ENCODE measurements at places on chromosomes 13 and 19. TPM values are rescaled to one million over a fixed set of nuclear protein-coding genes. Genes with fewer than 3 reads are reported as not detected.

DNA sequence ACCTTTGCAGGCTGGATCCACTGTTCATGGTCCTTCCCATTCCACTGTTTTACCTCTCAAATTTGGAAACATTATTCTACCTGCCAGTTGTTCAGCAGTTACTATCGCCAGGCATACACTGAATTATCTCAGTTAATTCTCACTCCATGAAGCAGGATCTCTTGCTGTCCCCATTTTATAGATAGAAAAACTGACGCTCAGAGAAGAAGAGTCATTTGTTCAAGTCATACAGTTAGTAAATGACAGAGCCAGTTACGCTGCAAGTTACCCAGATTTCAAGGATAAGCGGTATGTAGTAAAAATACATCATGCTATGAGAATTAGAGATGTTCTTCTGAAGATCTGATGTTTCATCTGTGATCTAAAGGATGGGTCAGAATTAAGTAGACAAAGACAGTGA, 40.2 kb upstream of the IGSF23 start:
- DNase-seq, result no peak

DNA sequence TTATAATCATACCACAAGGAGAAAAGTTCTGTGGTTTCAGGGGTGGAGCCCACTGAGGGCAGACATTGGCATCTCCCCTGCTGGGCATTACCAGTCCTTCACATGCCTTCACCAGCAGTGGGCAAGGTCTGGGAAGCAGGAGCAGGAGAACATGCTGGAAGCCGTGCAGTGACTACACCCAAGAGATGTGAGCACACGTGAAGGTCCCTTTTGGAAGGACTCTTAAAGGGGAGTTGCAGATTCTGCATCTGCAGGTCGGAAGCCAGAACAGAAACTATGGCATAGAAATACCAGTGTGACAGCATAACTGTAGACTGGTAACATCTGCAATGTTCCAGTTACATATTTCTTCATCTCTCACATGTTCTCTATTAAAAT, 26.9 kb upstream of the KL start:
- DNase-seq, result no peak

DNA sequence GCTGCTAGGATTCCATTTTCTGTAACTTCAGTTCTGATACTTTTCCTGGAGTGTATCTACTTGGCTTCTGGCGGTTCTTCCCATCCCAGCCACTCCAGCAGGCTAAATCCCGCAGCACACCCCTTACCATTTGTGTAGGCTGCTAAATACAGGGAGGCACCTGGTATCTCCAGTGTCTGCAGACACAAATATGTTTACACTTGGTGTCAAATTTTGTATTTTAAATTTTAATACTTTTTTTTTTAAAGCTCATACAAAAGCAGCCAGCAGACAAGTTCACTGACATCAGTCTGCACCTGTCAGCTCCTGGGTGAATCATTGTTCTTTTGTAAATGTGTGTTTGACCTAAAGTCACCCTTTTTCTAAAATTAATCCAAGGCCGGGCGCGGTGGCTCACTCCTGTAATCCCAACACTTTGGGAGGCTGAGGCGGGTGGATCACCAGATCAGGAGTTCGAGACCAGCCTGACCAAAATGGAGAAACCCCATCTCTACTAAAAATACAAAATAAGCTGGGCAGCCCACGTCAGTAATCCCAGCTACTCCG, 3.4 kb upstream of the ZSCAN4 start:
- DNase-seq, result no peak

GRCh38 chr13:42946927-42947326, 45.1 kb downstream of the EPSTI1 start:
- no peak for DNase-seq

DNA sequence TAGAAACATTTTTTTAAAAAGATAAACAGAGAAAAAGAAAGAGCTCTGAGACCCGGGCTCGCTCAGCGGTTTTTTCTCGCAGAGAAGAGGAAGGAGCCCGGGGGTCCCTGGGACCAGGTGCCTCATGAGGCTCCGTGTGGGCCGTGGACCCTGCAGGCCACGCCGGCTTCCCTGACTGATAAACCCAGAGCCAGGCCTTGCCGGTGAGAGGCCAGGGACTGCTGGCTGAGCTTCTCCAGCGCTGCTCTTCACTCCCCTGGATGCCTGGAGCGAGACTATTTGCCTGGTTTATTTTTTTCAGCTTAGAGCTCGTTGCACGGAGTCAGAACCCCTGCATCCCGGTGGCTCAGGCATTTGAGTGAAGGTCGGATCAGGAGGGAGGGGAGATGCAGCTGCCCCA, 53.4 kb upstream of the F7 start:
- no peak for DNase-seq

- DNase-seq, result no peak
Measured at GRCh38 chr13:95381212-95381527, 79.9 kb upstream of the ABCC4 start.

- DNase-seq, result no peak
Measured at GRCh38 chr19:46206176-46206575, 23.4 kb upstream of the IGFL1 start.

DNA sequence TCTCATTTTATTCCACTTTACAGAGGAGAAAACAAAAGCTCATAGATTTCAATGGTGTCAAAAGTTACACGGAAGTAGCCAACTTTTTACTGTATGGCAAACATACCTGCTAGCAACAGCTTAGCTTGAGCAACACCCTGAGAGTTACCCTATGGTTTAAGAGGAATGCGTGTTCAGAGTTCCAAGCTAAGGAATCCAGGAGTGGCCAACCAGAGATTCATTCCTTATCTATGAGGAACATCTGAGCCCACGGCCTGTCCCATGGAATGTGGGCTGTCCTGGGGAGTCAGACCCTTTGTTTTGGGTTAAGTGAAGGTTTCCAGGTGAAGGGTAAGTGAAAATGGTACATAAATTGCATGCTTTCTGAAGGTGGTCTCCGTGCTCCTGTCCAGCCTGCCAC, 67.5 kb downstream of the STARD13 start:
- no peak for DNase-seq

GRCh38 chr13:110109910-110110309, 197.0 kb downstream of the COL4A1 start:
- no peak for DNase-seq

DNA sequence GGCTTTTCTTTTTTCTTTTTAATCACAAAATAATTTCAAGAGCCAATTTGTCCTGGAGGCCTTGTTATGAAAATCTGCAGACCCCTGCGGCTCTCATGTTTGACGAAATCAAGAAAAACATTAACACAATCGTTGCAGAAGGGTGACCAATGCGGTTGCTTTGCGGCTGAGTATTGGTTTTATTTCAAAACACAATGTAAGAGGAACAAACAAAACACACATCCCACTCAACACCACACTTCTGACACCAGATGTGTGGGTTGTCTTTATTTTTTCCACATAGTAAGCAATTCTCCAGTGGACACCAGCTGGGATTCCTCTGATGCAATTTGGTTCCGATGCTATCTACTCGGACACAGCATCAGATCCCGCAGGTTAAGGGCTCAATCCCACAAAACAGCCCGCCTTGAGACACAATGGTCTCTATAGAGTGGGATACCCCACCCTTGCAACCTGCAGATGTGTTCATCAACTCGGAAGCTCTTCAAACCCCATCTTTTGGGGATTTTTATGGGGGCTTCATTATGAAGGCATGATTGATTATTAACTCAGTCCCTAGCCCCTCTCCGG, 21.9 kb upstream of the CCDC124 start:
- no peak for DNase-seq

- no peak for DNase-seq
Measured at GRCh38 chr13:110046811-110047210, 260.1 kb downstream of the COL4A1 start.

DNA sequence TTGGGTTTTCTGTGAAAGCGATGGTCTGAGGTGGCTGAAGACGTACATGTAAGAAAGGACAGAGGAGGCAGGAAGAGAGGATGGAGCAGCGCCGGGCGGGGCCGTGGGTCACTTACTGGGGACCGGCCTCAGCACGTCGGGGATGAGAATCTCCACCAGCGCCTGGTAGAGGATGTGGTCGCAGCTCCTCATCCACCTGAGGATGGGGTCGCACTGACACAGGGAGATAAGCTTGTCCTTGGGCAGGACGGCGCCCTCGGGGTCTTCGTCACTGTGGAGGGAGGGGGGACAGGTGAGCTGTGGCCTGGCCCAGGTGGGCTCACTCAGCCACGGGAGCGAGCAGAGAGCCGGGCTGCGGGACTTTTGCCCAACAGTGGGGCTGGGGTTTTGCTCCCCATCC, 29.0 kb upstream of the RANBP3 start:
- DNase-seq, result no peak

DNA sequence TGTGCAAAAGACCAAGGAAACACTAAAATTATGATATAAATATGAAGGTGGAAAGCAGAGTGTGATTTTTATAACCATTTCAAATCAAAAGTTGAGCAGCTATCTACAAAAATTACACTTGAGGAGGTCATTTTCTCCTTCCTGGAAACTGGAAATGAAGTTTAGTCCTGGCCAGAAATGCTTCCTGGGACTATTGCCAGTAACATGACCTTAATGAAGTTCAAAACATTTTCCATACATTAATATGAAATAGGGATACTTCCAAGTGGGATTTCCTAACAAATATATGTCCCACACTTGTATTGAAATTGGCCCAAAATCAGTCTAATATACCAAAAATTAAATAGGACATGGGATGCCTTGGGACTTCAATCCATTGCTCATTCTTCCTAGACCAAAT, 1556.8 kb upstream of the MIR17HG start:
- no peak for DNase-seq

GRCh38 chr19:1492474-1493006, 1.6 kb downstream of the REEP6 start:
- DNase-seq, result no peak

- DNase-seq, result no peak
Measured at GRCh38 chr19:18202778-18203407, 949 bp downstream of the RAB3A start.

GRCh38 chr13:27120011-27120410, 51.6 kb downstream of the USP12 start:
- DNase-seq, result no peak

- DNase-seq, result no peak
Measured at GRCh38 chr13:93964146-93964512, 515.4 kb downstream of the DCT start.

GRCh38 chr19:291006-291521, at the start of gene PLPP2:
PLPP2 (minus strand) TSS chr19:291403; CDS start chr19:291336, 67 bp downstream.
- no peak for DNase-seq

- no peak for DNase-seq
Measured at GRCh38 chr19:12111943-12112637, 28.1 kb downstream of the ZNF20 start.

GRCh38 chr13:113061796-113062425, 43.7 kb upstream of the F7 start:
- no peak for DNase-seq

DNA sequence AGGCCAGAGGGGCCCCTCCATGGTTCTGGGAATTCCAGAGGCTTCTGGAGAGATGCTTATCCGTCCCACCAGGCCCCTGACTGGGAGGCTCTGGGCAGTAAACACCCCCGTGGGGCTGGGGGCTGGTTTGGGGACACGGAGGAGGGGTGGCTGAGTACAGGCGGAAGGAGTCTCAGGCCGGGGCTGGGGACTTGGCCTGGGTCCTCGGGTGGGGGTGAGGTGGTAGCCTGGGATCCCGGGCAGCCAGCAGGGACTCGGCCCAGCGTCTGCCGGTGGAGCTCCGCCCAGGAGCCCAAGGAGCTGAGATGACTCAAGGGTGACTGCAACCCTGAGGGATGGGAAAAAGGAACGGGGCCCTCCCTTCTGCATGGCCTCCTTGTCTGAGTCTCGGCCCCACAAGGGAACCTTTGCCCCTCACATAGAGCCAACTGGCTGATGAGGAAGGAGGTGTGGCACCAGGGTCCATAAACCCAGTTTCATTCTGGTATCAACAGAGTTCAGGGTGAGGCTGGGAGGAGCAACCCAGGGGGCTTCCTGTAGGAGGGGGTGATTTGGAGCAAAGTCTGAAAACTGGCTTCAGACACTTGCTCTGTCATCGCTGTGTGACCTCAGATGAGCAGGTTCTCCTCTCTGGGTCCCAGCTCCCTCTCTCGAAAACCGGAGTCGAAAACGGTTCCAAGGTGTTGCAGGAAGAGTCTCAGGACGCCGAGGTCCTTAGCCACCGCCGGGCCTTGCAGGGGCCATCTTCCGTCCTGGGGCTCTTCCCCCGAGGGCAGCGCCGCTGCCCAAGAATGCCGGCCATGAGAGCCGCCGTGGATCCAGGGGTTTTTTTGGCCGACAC, 809 bp downstream of the MISP start:
- DNase-seq, result peak; percentile 43

Gene NDFIP2
- polyA plus RNA-seq, result 71.5 TPM

Gene ZNF208
- polyA plus RNA-seq, result not detected

Gene GAPDHS
- polyA plus RNA-seq, result not detected

Gene SELENOV
- polyA plus RNA-seq, result not detected

Gene ZNF723
- polyA plus RNA-seq, result not detected

Gene ATP1A3
- 0.11 TPM for polyA plus RNA-seq
